ENCODE measurements at places on chromosomes 2 and 18. TPM values are rescaled to one million over a fixed set of nuclear protein-coding genes. Genes with fewer than 3 reads are reported as not detected.

- ATAC-seq = no peak
Measured at GRCh38 chr2:231330311-231330710, 65.2 kb upstream of the B3GNT7 start.

DNA sequence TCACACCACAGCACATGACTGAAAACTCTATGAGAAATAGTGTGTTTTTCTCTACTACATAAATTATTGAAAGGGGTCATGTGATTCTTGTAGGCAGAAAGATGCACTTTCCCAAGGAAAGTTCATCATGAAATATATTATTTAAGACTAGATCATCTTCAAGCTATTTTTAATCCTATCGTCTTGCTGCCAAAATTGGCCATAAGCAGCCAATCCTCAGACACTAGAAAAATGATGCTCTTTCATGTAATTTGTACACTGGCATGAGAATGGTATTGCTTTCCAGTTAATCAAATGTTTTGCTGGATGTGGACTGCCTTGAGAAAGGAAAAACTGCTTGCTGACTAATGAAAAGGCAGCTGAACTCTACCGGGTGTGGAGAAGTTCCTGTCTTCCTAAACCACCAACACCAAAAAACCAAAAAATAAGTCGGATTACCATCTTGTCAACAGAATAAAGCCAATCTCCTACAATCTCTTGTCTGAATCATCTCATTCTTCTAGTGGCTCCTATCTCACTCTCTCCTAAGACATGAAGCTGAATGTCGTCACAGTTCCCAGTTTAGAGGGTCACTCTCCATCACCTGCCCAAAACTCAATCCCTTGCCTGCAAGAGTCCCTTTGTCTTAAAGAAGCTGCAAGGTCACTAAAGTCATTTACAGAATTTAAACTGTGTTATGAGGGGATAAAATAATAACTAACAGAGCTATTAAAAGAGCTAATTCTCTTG is 5.3 kb downstream of the BCL2 start:
- ATAC-seq = no peak

GRCh38 chr18:57533868-57534510 is 52.5 kb downstream of the FECH start:
- ATAC-seq = no peak

GRCh38 chr18:70578480-70578879 is 289.6 kb downstream of the SOCS6 start:
- ATAC-seq = no peak

Gene KCNG2
- not detected for total RNA-seq
